ENCODE measurements at places on chromosomes 3 and 15.
A peak's percentile ranks its signal among the peaks of the same experiment; 100 is the strongest.

GRCh38 chr15:45133561-45133920 lies 3.7 kb downstream of the DUOX1 start:
- no peak for DNase-seq

GRCh38 chr3:115598216-115598615 lies 25.1 kb upstream of the GAP43 start:
- no peak for DNase-seq

GRCh38 chr15:58139276-58139988 lies 1.3 kb downstream of the AQP9 start:
- no peak for DNase-seq

DNA sequence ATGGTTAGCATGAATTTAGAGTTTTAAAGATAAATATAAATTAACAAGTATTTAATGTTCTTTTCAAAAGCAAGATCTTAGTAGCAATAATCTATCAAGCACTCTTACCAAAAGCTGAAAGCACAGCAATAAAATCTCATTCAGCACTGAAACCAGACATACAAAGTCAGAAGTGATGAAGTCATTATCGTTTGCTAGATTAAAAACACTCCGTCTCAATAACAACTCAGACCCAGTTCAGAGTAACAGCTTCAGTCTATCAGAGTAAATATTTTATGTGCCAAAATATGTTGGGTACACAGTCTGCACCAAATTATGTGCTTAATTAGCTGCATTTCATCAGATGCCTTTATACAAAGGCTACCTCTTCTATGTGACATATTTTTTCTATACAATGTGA lies 41.6 kb downstream of the CPA3 start:
- no peak for DNase-seq

DNA sequence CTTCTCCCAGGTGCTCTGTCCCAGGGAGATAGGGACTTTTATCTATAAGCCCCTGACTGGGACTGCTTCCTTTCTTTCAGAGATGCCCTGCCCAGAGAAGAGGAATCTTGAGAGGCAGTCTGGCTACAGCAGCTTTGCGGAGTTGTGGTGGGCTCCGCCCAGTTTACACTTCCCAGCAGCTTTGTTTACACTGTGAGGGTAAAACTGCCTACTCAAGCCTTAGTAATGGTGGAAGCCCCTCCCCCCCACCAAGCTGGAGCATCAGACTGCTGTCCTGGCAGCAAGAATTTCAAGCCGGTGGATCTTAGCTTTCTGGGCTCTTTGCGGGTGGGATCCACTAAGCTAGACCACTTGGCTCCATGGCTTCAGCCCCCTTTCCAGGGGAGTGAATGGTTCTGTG lies 253.8 kb upstream of the ARL6 start:
- peak; percentile 16 for DNase-seq

GRCh38 chr15:86840996-86841395 lies 761.3 kb downstream of the AGBL1 start:
- no peak for DNase-seq

DNA sequence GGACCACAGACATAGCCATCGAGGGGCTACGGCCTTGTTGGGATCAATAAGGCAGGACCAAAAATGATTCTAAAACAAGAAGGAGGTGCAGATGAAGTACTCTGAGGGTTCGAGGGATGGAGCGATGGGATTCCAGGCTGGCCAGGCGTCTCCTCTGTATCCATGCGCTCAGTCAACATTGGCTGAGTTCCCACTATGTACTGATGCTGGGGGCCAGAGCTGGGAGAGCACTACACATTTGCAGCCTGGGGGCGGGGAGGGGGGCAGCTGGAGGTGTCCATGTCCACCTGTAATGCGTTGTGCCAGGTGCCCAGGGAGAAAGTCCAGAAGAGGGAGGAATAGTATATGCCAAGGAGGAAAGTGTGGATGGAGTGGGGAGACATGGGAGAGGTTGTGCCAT lies 81.5 kb downstream of the AAGAB start:
- no peak for DNase-seq

- no peak for DNase-seq
These were observed 14.8 kb upstream of the HCN4 start for GRCh38 chr15:73383310-73384189.

DNA sequence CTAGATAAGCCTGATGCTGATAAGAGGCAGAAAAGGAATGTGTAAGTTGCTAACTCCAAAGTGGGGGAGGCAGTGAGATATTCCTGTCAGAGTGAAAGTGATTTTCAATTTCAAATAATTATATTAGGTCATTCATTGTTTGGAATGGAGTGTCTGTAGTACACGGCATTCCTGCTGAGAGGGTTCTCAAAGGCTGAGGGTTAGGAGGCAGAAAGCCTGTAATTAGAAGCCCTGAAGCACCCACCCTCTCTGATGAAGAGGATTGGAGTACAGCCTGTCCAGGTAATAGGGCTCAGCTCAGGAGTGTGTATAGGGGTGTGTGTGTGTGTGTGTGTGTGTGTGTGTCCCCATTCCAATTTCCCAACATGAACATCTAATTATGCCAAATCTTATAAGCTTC lies 486.8 kb downstream of the MAGI1 start:
- peak; percentile 44 for DNase-seq

DNA sequence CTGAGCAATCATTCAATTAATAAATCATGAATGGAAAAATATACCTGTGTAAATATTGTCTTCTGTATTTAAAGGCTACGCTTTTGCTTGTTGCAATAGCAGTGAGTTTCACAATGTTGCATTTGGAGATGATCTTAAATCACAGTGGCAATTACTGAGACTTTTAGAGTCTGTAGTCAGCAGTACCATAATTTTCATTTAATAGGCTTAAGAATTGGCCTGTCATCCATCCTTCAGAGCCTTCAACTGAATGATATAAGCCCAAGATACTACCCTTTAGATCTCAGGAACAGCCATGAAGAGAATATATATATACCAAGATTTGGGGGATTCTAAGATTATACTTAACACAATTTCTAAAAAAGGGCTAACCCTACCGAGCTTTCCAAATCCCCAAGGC lies 458.1 kb downstream of the GBE1 start:
- DNase-seq = no peak

DNA sequence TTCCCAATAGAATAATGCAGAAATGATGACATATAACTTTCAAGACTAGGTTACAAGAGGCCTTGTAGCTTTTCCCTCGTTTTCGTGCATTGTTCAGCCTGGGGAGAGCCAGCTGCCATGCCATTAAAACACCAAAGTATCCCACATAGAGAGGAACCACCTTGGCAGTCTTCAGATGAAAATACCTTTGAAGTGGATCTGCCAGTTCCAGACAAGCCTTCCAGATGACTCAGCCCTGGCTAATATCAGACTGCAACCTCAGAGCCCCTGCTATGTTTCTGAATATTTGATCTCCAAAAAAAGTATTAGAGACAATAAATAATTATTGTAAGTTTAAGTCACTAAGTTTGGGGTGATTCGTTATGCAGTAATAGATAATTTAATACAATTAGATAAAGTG lies 294.3 kb upstream of the GBE1 start:
- no peak for DNase-seq

- no peak for DNase-seq
These were observed 63.4 kb downstream of the SNRK start for GRCh38 chr3:43349716-43350115.

DNA sequence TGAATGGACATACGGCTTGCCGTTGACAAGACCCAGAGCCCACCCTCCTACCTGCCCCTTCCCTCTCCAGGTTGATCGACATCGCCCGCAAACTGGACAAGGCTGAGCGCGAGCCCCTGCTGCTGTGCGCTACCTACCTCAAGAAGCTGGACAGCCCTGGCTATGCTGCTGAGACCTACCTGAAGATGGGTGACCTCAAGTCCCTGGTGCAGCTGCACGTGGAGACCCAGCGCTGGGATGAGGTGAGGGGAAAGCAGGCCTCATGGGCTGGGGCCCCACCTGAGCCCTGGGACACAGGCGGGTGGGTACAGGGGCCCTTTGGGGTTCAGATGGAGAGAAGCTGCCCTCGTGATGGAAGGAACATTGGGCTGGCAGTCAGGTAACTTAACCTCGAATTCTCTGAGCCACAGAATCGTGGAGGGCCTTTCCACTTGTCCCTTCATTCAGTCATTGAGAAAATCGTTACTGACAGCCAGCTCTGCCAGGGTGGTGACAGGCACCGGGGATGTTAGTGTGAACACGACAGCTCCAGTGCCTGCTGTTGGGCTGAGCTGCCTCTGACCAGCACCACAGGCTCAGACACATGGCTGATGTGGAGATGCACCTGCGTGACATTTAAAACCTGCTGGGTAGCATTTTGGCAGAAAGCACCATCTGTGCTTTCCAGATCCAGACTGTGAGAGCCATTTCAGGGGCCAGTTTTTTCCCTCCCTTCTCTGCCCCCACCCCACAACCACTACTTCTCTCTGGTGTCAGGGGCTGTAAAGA lies 25.6 kb upstream of the RHO start:
- DNase-seq = no peak

DNA sequence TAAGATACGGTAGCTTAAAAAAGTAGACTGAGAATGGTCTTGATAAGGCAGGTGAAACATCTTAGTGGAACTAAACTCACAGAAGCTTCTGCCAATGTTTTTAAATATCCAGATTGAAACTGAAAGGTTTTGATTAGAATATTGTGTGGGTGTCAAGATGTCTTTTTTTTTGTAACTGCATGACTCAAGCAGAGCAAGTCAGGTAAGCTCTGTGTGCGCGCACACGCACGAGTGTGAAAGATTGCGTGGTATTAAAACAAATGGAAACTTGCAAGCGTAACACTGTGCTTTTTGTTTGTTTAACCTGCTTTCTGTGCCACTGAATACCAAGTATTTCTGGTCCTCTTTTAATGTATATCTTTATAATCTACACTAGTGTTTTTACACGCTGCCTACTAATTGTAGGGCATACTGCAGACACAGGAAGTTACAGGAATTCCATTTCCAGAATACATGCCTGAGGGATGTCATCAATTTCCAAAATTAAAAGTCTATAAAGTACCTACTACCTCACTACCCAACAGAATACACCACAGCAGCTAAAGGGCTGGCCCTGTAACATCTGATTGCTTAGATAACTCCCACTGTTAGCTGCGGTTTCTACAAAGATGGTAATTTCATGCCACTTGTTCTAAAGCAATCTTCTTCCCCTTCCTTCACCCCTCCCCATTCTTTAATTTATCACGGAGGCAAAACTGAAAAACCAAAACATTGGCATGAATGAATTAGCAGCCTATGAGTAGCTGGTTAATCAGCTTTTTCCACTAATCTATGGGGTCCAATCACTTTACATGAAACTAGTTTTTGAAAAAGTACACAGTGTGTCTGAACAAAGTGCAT lies 472.8 kb downstream of the SHQ1 start:
- DNase-seq = no peak

DNA sequence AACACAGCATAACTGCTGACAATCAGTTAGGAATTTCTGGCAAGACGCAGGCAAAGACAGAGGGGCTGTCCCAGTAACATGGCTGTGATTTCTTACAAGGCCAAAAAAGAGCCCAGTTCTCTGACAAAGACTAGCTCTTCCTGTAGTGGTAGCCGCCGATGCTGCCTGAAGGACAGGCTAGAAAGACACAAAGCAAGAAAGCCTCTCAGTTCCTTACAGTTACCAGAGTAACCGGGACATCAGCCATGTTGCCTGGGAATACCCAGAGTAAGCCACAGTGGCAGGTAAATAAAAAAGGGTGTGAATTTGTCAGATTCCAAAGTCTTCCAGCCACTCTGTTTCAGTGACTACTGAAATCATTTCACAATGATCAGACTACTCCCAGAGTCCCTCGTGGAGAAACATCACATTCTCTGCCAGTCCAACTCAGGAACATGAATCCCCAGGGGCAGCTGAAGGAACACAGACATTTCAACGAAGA lies 493.6 kb upstream of the ADAMTS9 start:
- DNase-seq = no peak

DNA sequence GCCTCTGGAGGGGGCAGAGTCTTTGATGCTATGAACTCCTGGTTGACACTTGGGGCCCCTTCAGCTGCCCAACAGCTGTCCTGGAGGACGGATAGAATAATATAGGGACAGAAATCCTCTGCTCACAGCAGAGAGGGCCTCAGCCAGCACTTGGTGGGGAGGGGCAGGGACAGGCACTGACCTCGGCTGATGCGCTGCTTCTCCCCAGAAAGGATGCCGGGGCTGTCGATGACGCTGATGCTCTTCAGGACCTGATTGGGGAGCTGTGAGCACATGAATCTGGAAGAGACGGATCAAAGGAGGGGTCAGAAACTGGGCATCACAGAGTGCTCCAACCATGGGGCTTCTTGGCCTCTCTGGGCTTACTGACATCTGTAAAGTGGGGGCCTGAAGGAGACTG lies 29.5 kb downstream of the EHD4 start:
- no peak for DNase-seq

GRCh38 chr3:134432236-134432635 lies 53.5 kb downstream of the ANAPC13 start:
- peak; percentile 21 for DNase-seq

- no peak for DNase-seq
These were observed 13.0 kb upstream of the SEC62 start for GRCh38 chr3:169953462-169954141.

- DNase-seq = peak; percentile 20
These were observed 22.6 kb upstream of the LYSMD4 start for GRCh38 chr15:99755692-99756409.

DNA sequence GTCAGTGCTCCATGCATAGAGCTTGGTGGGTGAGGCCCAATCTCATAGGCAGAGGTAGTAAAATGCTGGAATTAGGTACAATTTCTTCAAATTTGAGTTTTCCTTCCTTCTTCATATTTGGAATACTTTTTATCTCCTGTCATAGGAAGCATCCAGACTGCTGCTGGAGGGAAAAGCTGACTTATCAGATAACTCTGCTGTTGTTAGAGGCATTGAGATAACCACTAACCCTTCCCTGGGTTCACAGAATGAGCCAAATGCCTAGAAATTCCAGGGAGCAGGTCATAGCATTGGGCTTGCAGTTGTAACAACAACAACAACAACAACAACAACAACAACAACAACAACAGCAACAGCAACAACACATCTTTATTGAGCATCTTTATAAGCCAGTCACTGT lies 332.7 kb downstream of the PDCD6IP start:
- DNase-seq = no peak

DNA sequence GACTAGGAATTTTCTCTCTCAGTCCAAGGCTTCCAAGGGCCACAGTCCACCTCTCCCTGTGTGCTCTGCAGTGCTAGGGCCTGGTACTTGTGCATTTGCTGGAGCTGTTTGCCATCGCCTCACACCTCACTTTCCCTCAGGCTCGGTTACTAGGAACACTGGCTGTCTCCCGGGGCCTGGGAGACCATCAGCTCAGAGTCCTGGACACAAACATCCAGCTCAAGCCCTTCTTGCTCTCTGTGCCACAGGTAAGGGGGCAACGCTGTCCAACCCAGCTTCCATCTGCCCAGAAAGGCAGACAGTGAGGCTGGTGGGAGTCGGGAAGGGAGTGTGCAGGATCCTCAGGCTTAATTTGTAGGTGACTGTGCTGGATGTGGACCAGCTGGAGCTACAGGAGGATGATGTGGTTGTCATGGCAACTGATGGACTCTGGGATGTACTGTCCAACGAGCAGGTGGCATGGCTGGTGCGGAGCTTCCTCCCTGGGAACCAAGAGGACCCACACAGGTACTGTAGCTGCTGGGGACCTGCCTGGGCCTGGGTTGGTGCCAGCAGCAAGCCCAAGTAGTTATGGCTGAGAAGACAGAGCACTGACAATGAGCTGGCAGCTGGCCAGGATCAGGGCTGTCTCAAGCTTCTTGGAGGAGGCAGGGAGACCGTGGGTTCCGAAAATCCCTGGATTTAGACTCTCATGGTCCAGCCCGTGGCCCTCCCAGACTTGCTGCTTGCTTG lies 3.4 kb downstream of the PPM1M start:
- DNase-seq = no peak

- DNase-seq = no peak
These were observed 631.0 kb upstream of the GRM7 start for GRCh38 chr3:6229778-6230410.

- DNase-seq = peak; percentile 93
These were observed 209.3 kb upstream of the UMPS start for GRCh38 chr3:124520970-124521369.
